ENCODE measurements at places on chromosomes 3 and 15.

DNA sequence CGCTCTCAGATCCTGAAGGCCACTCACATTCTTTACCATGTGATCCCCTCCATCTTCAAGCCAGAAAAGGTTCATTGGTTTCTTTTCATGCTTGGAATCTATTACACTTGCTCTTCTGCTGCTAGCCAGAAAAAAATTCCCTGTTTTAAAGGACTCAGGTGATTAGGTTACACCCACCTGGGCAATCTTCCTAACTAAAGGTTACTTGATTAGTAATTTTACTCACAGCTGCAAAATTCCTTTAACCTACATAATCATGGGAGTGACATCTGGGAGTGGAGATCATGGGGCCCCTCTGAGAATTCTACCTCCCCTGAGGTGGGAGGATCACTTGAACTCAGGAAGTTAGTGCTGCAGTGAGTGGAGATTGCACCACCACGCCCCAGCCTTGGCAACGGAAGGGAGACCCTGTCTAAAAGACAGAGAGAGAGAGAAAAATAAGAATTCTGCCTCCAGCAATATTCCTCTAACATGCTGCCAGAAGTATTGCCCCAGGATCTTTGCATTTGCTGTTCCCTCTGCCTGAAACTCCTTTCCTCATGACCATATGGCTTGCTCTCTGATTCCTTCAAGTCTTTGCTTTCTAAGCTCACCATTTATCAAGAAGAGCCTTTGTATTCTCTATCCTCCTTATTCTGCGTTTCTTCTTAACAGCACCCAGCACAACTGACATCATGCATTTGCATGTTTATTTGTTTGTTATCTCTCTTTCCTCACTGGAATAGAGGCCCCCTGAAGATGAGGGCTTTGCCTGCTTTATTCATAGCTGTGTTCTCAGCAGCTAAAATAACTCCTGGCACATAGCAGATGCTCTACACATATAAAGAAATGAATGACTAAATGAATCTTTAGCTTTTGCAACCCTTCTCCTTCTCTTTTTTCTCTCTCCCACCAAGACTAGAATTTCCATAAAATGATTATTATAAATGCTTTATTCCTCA is 68.2 kb downstream of the EDEM1 start:
- no peak for DNase-seq

GRCh38 chr15:36948982-36949381 is 151.4 kb downstream of the MEIS2 start:
- no peak for DNase-seq

DNA sequence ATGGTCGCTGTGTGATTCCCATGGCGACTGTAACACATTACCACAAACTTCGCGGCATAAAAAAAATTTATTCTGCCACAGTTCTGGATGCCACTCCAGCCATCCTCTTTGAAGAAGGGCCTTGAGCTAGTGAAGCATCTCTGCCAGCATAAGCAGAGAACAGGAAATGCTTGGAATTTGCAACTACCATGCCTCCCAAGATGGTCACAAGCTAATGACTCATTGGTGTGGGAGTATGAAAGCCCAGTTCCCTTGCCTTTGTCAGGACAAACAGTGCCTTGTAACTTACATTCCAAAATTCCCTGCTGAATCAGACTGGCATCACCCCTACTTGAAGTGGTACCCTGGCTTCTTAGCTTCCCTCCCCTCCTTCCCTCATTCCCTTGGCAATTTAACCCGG is 129.7 kb downstream of the PROS1 start:
- DNase-seq = no peak

DNA sequence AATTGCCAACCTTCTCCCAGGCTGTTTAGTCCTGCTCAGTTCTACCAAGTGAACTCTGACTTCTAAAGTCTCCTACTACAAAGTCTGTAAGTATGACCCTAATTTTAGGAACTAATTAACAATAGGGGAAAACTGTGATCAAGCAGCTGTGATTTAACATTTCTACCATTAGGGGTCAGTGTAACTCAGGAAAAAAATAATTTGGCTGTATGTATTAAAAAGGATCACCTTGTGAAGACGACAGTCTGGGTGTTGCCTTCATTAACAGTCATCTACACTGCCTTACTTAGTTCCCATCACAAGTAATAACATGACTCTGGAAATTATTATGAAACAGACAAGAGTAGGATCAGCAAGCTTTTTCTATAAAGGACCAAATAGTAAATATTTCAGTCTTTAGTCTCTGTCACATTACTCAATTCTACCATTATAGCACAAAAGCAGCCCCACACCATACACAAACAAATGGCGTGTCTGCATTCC is 4.2 kb upstream of the NPHP3 start:
- no peak for DNase-seq

GRCh38 chr15:70283511-70283910 is 185.8 kb upstream of the TLE3 start:
- no peak for DNase-seq

- DNase-seq = no peak
These were observed 4.7 kb upstream of the GCSAM start for GRCh38 chr3:112137781-112138180.

GRCh38 chr15:80609512-80609946 is 85.6 kb upstream of the ABHD17C start:
- no peak for DNase-seq

DNA sequence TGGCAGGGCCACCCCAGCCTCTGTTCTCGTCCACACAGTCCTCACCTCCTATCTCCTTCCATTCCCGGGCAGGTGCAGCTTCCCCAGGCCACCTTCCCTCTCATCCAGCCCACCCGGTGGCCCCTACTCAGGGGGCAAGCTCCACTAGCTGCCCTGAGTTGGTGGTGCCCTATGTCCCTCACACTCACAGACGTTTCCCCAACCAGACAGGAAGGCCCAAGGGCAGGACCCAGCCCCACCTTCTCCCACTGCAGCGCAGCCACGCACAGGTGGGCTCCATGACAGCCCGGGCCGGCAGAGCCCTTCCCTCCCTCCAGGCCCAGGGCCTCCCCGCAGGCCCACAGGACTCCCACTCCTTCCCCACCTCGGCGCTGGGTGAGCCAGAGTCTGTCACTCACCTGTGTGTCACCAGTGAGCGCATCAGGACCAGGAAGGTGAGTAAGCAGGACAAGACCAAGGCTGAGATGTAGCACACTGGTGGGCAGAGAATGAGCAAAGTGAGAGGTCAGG is 11.1 kb downstream of the ISLR start:
- DNase-seq = no peak

DNA sequence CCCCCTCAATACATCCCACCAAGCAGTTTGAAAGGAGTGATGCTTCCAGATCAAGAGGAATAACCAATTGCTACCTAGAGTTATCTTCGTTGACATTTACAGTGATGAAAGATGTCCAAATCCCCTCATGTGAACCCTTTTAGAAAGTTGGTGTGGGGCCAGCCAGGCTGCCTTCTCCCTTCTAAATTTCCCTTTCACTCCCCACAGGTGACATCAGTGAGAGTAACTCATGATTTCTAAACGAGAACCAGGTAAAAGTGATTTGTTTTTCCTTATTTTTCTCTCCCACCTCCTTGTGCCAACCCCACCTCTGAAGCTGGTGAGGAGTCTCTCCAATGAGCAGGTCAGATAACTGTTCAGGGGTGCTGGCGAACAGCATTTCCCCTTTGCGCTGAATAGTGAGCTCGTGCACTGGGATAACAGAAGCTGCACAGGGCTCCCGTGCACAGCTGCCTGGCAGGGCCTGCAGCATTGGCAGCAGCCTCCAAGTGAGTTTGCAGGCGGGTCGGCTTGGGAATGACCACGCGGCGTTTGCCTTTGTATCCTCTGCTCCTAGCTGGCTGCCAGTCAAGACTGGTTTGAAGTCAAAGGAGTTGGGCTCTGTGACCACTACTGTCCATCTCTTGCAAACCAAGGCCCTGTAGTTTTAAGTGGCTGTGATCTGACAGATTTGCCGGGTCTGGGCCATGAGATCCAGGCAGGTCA is 70.2 kb upstream of the CORO2B start:
- no peak for DNase-seq

DNA sequence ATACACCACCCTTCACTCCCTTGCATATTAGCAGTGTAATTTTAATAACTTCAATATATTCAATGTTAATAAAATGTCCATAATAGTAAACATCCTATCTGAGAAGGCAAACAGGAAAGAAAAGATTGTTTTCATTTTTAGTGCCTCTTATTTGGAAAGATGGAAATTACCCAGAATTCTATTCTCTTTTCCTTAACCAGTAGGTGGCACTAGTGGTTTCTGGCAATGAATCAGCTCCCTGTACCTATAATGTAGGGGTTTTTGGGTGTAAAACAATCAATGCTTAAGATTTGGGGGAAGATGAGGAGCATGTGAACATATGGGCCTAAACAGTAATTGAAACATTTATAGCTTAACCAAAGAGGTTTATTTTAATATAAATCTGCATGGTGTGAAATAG is 5.7 kb upstream of the SEMA6D start:
- no peak for DNase-seq

- no peak for DNase-seq
These were observed 119.1 kb upstream of the ADAMTS9 start for GRCh38 chr3:64806668-64807605.

GRCh38 chr3:124916837-124917409 is 17.6 kb downstream of the MUC13 start:
- no peak for DNase-seq

DNA sequence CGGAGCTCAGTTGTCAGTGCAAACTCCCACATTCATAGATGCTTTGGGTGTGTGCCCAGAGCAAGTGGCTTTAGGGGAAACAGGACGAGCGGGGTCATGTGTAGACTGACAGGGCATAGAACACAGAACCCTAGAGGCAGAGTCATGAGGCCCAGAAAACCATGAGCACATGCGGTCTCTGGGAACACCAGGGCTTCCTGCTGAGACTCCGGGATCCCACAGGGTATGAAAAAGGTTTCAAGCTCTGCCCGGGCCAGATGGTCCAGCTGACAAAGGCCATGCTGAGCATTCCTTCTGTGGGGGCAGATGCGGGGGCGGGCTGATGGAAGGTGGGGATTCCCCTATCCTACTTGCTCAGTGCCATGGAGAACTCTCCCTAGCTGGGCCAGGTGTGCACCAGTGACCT is 44.8 kb downstream of the ROPN1B start:
- DNase-seq = no peak

DNA sequence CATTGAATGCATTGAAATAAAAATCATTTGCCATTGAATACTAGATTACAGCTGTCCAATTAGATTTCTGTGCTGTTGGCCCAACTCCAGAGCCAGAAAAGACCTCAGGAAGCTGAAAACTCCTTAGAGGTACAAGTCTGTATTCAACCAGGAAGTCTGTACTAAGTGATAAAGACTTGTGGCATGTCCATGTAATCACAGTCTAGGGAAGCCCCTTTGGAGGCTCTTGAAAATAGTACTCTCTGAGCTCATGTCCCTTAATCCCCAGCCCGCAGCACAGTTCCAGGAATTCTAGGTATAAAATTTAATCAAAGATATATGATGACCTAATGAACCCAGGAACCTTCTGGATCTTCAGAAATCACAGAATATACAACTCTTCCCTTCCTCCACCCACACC is 279.4 kb downstream of the RSL24D1 start:
- no peak for DNase-seq

DNA sequence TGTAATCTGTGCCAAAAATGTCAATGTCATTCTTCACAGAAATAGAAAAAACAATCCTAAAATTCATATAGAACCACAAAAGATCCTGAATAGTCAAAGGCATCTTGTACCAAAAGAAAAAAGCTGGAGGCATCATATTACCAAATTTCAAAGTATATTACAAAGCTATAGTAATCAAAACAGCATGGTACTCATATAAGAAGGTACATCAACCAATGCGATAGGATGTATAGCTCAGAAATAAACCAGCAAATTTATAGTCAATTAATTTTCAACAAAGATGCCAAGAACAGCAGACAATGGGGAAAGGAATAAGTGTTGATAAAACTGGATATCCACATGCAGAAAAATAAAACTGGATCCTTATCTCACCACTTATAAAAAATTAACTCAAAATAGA is 150.5 kb upstream of the PRICKLE2 start:
- DNase-seq = no peak

DNA sequence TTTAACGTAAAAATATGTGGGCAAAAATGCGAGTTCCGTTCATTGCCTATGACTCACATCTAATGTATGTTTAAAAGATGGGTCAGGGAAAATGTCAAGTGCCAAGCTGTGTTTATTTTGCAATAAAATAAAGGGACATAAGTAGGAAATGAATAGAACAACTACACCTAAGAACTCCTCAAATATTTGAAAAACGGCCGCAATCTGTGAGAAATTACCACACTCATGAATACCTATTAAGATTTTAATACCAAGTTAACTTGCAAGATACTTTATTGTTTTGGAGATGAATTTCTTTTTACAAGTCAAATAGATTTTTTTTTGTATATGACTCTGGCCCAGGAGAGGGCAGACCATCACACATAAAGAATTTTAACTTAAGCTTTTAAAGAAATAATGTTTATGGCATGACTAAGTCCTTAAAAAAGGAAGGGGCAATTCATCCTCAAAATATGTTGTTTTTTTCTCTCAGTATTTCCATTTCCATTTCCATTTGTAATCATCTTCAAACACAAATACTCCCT is 152.7 kb downstream of the SUCNR1 start:
- no peak for DNase-seq

Measured in stimulated activated CD4-positive, alpha-beta T cell treated with anti-CD3 and anti-CD28 coated beads, Interleukin-2, amount 100 ng/mL, for 4 hours (primary cell).